ENCODE measurements at places on chromosomes 13 and 19. TPM values are rescaled to one million over a fixed set of nuclear protein-coding genes. Genes with fewer than 3 reads are reported as not detected.

HPN gene
- not detected for total RNA-seq

- H3K36me3 ChIP-seq = peaks cover 2% of the 10 kb centered on the region
- no peak overlapping the region for H3K27ac ChIP-seq
- no peaks in the 10 kb centered on the region for H3K27me3 ChIP-seq
- no peak for DNase-seq
- no peaks in the 10 kb centered on the region for H3K4me1 ChIP-seq
These were observed 11.6 kb downstream of the TMPRSS9 start for GRCh38 chr19:2371656-2372055.

DNA sequence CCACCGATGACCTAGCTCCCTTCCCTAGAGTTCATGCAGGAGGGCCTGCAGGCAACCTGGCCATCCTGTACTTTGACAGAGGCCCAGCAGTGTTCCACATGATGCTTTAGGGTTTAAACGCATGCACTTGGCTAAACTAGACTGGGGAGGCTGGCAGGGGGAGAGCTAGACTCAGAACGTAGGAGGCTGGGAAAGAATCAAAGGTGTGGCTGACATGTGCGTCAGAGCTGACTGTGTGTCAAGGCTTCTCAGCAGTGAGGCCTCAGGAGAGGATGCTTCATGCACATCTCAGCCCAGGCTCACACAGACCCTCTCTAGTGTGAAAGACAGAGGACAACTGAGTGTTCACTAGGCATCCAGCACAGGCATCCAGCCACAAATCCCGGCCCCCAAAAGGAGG lies 28.7 kb downstream of the DNMT1 start:
- H3K4me1 ChIP-seq = peaks cover 8% of the 10 kb centered on the region
- no peak overlapping the region for H3K4me3 ChIP-seq
- H3K36me3 ChIP-seq = peaks cover 59% of the 10 kb centered on the region
- H3K27me3 ChIP-seq = no peaks in the 10 kb centered on the region
- DNase-seq = no peak

DNA sequence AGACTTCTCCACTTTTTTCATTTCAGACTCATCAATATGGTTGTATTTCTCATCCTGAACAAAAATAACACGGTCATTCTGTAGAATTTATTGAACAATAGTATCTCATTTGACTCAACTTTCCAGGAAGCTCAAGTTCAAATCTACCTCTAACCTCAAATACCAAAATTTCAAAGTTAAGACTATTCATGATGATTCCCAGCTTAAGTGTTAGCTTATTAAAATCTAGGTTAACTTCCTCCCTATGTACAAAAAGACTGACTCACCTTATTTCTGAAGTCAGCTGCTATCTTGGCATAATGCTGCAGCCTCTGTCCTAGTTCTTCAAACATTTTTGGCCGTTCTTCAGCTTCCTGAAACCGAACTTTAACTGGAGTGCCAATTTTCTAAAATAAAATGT lies 23.2 kb downstream of the HSPH1 start:
- peaks cover 49% of the 10 kb centered on the region for H3K4me1 ChIP-seq
- peaks cover 83% of the 10 kb centered on the region for H3K36me3 ChIP-seq
- H3K27me3 ChIP-seq = no peaks in the 10 kb centered on the region
- no peak for DNase-seq
- no peak overlapping the region for H3K4me3 ChIP-seq
- peak overlapping the region; percentile 39 for H3K27ac ChIP-seq

- no peaks in the 10 kb centered on the region for H3K4me1 ChIP-seq
- DNase-seq = no peak
- H3K36me3 ChIP-seq = no peaks in the 10 kb centered on the region
These were observed 524.1 kb upstream of the SLITRK5 start for GRCh38 chr13:87147076-87147475.

All from activated CD4-positive, alpha-beta T cell treated with anti-CD3 and anti-CD28 coated beads, Interleukin-2, amount 10 ng/mL, durations not matched to agents 24 days and 14 days (primary cell).